Hepatic stellate cell (primary cell): ENCODE measurements at places on chromosomes 11 and 22.

DNA sequence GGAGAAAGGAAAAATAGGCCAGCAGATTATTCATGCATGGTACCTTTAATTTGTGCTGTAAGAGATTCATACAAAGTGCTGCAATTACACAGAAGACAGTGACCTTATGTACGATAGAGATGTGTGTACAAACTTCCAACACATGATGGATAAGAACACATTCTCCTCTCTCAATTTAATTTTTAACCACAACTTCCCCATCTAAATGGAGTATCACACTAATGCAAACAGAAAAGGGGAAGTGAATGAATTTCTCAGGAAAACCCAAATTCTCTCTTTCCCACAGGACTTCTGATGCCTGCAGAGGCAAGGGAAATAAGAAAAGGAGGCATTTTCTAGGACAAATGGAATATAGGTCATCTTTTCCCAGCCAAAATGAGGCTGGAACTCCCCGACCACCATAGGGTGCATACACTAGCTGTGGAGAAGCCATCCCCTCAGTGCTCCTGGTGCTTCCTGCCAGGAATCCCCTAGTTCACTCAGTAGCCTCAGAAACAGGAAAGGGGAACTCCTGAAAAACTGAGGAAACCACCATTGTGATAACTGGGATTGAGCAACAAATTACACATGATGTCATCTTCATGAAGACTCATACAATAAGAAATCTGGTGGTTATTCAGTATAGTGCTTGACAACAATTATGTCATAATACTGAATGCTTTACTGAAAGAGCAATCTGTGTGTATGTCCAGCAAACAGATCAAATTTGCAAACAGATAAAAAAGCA is 22.4 kb downstream of the MMP10 start:
- DNase-seq = no peak

- peak; percentile 37 for DNase-seq
Measured at GRCh38 chr11:125591649-125592304, 875 bp upstream of the STT3A start.

DNA sequence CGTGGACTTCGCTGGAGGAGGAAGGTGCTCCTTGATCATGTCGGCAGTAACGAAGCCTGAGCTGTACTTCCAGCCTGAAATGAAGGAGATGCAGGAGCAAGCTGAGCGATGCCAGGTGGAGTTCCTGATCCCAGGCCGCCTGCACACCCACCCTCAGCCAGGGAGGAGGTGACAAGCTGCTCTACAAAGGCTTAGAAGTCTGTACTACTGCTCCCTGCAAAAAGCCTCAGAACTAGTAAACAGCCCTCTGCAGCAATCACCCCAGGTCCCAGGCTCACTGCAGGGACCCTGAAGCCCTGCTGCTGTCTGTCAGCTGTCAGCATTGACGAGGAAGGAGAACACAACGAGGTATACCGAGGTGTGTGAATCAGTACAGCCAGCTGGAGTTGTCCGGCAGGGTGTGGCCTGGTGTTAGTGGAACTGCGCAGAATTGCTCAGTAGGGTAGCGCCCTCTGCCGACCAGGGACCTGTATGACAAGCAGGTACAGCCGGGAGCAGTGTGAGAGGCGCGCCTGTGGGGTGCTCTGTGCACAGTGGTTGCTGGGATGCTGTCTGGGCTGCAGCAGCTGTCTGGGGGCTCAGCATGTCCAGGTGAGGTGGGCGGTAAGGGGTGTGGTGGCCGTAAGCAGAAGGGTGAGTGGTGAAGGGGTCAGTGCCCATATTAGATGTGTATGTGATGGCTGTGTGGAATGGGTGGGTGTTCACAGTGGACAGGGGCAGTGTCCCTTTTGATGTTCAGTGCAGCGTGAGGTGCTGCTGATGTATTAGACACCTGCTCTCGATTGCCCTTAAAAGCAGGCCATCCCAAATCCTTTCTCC is 7.6 kb downstream of the CYB5R2 start:
- peak; percentile 90 for DNase-seq

DNA sequence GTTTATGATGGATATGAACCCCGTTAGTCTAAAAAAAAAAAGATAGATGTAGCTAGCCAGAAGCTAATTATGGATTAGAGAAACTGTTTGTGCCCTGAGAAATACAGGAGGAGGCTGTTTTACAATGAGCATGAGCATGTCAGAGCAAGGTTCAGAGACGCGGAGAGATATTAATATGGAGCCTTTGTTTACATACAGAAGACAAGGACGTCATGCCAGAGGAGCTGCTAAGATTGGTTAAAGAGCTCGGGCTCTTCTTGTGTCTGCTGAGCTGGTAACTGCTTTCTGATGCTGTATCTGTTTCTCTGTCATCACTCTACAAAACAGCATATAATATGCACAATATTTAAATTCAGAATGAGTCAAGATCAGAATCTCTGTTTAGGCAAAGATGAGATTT is 24.9 kb upstream of the CCDC89 start:
- DNase-seq = no peak

DNA sequence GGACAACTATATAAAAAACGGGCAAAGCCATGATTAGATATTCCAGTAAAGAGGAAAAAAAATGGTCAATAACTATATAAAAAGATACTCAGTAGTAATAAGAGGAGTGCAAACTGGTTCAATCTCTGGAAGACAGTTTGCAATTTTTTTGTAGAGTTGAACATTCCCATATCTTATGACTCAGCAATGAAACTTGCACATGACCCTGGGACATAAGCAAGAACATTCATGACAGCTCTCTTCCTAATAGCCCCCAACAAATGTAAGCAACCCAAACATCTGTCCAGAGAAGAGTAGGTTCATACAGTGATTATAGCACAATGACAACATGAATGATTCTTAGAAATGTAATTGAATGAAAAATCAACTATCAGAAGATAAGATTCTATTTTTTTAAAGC is 21.8 kb upstream of the CSF2RB start:
- DNase-seq = no peak

DNA sequence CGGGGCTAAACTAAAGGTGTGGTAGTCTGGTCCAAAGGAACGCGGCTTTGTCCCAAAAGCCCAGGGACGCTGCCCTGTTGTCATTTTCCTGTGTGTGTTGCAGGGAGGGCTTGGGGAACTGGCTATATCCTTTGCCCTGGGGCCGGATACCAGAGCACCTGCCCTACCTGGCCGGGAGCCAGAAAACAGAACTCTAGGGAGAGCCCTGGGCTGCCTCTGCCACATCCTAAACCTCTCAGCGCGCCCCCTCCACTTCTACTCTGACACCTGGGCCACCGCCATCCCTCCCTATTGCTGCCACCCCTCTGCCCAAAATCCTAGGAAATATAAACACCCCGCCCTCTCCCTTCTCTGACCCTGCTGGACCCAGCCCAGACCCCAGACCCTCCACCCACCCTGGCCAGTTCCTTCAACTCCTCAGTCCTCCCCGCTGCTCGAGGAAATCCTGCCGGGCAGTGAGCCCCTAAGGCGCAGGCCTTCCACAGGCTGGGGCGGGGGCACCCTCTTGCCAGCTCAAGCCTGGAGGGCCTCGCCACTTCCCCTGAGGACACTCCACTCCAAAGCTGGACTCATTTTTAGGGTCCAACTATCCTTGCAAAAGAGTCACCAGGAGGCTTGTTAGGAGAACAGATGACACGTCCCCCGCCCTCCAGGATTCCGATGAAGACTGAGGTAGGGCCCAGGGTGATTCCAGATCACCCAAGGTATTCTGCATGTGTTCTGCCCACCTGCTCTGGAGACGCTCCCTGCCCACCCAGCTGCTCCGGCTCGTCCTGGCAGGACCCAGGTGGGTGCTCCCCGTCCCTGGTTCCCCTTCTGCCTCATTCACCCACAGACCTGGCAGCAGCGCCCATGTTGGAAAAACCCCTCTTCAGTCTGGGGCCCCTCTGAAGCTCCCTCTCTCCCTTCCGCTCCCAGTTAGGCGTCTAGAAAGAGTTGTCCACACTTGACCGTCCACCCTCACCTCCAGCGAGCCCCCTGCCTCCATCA is 12.2 kb downstream of the KCTD17 start:
- no peak for DNase-seq

DNA sequence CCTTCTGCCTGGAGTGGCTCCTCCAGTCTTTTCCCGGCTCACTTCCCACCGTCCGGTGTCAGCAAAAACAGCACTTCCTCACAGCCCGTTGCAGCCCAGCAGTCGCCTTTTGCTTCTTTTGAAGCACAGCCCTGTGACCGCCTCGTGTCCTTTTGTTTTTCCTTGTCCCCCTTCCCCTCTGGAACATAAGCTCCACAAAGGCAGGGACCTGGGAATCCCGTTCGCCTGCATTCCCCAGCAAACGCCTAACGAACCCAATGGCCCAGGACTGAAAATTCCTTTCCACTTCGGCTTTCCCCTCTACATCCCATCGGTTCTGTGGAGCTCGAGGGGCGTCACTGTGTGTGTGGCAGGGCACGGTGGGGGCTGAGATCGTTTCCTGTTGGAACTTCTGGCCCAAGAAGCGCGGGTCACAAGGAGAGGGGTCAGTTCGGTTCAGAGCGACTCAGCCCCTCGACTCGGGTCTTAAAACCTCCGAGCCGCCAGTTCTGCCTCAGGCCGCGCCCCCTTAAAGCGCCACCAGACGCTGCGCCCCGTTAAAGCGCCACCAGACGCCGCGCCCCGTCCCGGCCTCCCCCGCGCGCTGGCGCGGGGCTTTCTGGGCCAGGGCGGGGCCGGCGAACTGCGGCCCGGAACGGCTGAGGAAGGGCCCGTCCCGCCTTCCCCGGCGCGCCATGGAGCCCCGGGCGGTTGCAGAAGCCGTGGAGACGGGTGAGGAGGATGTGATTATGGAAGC is 841 bp downstream of the RIC8A start:
- peak; percentile 87 for DNase-seq

DNA sequence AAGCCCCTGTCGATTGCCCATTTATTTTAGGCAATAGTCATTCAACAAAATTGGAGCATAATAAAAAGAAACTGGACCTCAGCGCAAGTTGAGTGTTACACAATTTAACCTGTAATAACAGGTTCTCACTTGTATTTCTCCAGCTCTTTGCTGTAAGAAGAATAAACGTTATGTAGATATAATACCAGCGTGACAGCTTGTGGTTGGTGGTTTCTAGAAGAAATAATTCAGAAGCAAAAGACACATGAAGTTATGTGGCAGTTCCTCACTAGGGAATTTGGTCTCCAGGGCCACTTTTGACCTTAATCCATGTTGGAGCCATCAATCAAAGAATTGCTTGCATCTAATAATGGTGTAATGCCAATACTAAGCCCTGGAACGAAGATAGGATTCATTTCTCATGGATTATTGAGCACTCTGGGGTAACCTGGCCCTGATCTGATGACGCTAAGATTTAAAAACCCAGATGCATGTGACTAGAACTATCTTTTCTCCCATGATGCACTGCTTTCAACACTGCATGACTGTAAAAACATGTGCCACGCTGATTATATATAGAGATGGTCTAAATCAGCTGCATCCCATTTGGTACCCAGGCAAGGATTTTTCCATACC is 129.7 kb upstream of the LDLRAD3 start:
- no peak for DNase-seq

- no peak for DNase-seq
Measured at GRCh38 chr11:128299132-128299726, 288.1 kb downstream of the ETS1 start.

DNA sequence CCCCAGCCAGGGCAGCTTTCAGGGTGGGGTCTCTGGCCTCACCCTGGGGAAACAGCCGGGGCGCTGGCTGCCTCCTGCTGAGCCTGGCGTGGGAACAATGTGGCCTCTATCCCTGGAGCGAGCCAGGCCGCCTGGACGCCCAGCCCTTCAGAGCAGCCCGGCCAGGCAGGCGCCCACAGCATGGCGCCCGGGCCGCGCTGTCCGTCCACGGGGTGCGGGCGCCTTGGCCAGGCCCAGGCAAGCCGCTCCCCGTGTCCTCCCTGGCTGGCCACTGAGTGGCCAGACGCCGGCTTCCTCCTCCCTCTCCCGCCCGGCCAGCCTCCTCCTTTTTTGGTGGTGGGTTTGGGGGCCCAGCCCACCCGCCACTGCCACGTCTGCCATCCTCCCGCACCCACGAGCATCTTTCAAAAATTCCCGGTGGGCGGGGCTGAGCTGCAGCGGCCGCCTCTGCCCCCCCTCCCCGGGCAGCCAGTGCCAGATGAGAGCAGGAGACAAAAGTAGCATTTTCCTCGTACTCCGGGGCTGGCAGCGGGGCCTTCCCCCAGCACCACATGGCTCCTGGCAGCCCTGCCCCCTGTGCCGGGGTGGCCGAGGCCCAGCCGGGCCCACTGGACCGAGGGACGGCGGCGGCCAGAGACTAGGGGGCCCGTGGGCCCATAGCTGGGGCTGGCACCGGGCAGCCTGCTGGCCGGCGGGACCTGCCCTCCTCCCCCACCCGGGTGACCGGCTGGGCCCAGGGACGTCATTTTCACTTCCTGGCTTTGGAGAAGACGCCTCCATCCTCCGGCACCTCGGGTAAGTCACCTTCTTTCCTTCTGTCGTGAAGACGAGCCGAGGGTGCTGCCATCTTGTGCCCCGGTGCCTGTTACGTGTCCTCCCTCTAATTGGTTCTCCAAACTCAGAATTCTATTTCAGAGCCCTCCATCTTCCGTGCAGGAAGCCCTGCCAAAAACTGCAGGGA is 70.2 kb upstream of the PPARA start:
- peak; percentile 88 for DNase-seq

GRCh38 chr22:17865183-17866055 is 91.2 kb upstream of the BID start:
- DNase-seq = no peak

DNA sequence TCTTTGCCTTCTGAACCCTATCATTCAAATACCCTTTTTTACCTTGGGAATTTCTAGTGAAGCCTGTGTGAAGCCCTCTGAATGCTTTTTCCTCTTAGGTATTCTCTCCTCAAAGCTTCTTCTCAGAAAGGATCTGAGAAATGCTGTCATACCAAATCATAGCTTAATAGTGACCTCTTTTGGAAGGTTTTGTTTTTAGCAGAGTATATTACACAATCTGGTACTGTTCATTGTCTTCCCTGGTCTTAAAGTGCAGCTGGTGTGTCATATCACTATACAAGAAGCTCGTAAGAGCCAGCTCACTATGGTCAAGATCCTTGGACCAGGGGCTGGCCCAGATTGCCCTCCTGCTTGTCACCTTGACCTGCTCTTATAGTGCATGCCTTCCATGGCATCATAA is 204.4 kb upstream of the ANO5 start:
- no peak for DNase-seq

DNA sequence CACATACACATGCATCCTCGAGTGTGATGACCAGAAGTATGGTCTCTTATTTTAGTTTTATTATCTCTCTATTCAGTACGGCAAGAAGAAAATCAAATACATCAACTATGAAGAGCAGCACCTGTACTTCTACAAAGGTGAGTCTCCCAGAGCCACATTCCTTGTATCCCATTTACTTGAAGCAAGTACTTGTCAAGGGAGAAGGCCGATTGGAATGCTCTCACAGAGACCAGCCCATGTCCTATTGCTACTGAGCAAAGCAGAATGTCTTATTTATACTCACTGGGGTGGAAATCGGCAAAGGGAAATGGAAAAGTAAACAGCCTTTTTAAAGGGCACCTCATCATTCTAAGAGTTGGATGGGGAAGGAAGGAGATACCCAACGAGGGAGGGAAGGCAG is 72.6 kb upstream of the OR5AK2 start:
- no peak for DNase-seq

- no peak for DNase-seq
Measured at GRCh38 chr11:119266063-119266462, 50.9 kb downstream of the MCAM start.
